Activated T-cell treated with anti-CD3 and anti-CD28 coated beads, Interleukin-2, amount 50 U/mL, for 24 hours (primary cell): ENCODE measurements at places on chromosomes 5 and 9.

DNA sequence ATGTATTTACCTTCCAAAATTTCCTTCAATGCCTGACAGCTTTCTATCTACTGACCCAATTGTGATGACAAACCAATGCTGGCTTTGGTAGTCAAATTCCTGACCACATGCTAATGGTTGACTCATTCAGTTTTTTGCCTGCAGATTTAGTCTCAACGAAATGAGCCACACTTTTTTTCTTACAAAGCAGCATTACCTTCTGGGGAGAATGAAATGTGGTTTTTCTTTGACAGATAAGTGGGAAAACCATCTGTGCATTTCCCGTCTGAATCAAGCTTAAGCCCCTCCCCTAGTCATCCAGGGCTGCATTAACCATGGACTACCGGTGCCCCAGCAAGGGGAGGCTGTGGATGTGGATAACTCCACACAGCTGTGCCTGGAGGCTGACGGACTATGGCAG, 99.6 kb upstream of the TAF11L2 start:
- peaks cover 4% of the 10 kb centered on the region for H3K27me3 ChIP-seq
- no peak overlapping the region for H3K27ac ChIP-seq
- H3K4me3 ChIP-seq: no peak overlapping the region
- no peak for DNase-seq

- no peak for DNase-seq
- no peaks in the 10 kb centered on the region for H3K27me3 ChIP-seq
- H3K36me3 ChIP-seq: no peaks in the 10 kb centered on the region
- no peak overlapping the region for H3K4me3 ChIP-seq
Observed at GRCh38 chr5:135323227-135323626, 75.8 kb downstream of the MACROH2A1 start.

DNA sequence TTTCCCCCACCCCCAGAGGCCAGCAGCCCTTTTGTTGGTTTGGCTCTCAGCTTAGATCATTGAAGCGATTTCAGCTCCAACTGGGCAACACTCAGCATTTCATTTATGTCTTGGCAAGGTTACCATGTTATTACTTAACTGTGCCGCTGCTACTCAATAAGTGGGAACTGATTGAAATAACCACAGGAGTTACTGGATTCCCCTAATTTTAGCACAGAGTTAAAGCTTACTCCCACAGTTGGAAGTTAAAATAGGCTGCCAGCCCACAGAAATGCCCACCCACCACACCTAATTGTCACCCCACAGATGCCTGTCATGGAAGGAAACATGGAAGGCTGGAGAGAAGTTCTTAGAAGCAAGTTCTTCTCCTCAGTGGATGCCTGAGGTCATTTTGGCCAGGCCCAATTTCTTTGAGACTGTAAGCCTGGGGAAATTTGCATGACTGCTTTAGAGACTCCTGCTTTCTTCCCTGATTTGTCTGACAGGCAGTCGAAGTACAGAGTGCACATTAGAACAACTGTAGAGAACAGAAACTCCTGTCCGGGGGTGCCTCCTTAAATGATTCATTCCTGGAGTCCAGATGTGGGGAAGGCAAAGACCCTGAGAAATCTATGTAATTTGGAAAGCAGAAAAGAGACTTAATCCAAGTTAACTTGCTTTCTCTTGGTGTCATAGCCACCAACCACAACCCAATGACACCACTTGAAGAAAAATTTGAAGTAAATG, 370.0 kb downstream of the ZSWIM6 start:
- no peak overlapping the region for H3K27ac ChIP-seq
- H3K36me3 ChIP-seq: no peaks in the 10 kb centered on the region
- no peaks in the 10 kb centered on the region for H3K4me1 ChIP-seq
- DNase-seq: no peak
- no peak overlapping the region for H3K4me3 ChIP-seq
- peaks cover 24% of the 10 kb centered on the region for H3K27me3 ChIP-seq

- H3K4me1 ChIP-seq: peaks cover 24% of the 10 kb centered on the region
- DNase-seq: no peak
- H3K27me3 ChIP-seq: peaks cover 10% of the 10 kb centered on the region
- H3K36me3 ChIP-seq: no peaks in the 10 kb centered on the region
- no peak overlapping the region for H3K4me3 ChIP-seq
Observed at GRCh38 chr5:998246-999031, 10.2 kb upstream of the NKD2 start.

- H3K4me1 ChIP-seq: no peaks in the 10 kb centered on the region
- no peaks in the 10 kb centered on the region for H3K27me3 ChIP-seq
- H3K27ac ChIP-seq: no peak overlapping the region
- H3K4me3 ChIP-seq: no peak overlapping the region
Observed at GRCh38 chr5:19903611-19904010, 84.4 kb downstream of the CDH18 start.

DNA sequence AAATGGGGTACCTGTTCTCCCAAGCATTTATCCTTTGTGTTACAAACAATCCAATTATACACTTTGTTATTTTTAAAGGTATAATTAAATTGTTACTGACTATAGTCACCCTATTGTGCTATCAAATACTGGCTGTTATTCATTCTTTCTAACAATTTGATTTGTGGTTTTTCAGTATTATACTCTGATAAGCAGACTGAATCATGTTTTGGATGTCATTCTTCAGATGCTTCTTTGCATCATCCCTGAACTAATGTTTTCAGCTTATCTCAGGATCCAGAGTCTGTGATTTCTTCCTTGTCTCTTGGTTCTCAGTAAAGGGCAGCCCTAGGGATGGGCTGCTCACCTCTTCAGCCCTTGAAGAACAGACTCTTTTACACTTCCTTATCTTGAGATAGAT, 177.8 kb upstream of the SGCD start:
- H3K27ac ChIP-seq: no peak overlapping the region
- H3K36me3 ChIP-seq: no peaks in the 10 kb centered on the region
- no peaks in the 10 kb centered on the region for H3K4me1 ChIP-seq
- no peak overlapping the region for H3K4me3 ChIP-seq
- no peaks in the 10 kb centered on the region for H3K27me3 ChIP-seq
- DNase-seq: no peak

GRCh38 chr9:95336281-95336680, 18.8 kb upstream of the FANCC start:
- H3K4me3 ChIP-seq: no peak overlapping the region
- no peaks in the 10 kb centered on the region for H3K36me3 ChIP-seq
- no peak overlapping the region for H3K27ac ChIP-seq
- peak; percentile 39 for DNase-seq
- H3K27me3 ChIP-seq: peaks cover 12% of the 10 kb centered on the region

DNA sequence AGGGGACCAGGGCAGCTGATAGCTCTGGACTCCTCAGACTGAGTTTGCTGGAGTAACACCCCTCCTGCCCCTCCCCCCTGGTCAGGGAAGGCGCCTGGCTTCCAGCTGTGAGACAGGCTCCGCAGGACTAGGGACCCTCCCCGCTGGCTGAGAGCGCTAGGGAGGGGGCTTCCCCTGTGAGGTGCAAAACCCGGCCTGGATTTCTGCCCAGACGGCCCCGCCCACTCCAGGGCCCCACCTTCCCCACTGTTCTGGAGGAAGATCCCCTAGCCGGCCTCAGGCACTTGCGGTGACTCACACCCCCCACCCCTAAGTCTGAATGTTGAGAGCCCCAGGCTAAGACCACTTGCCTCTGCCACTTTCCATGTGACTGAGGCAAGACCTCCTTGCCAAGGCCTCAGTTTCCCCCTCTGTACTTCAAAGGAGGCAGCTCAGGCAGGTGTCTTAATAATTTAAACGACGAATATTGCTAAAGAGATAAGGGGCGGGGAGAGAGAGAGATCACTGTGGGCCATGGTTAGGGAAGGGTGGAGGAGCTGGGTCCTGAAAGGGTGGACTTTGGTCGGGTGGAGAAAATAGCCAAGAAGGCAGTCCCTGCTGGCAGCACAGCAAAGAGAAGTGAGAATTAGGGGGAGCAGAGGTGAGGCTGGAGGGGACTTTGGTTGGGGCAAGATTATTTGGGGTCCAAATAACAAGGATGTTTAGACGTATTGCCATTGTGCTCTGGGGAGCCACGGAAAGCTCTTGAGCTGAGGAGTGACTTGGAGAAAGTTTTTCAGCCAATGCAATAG, 1.0 kb upstream of the DAB2IP start:
- no peak overlapping the region for H3K27ac ChIP-seq
- H3K4me3 ChIP-seq: peak overlapping the region; percentile 33
- peaks cover 66% of the 10 kb centered on the region for H3K27me3 ChIP-seq
- no peaks in the 10 kb centered on the region for H3K36me3 ChIP-seq
- DNase-seq: peak; percentile 41

DNA sequence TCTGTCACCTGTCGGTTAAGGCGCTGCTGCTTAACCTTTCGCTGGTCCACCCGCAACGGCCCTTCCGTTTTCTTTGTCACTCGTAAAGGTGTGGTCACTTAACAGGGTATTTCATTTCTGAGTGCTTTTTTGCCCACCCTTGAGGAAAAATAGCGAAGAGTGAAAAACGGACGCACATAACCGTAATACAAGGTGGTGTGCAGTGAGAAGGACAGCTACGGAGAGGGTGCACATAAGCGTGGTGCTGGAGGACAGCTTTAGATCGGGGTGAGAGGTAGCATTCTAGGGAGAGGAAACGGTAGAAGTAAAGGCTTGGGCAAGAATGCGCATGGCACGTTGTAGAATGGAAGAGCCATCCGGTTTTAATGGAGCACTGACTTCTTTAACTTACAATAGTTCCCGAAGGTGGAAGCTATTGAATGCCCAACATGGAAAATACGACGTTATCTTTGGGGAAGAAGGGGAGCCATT, 761 bp downstream of the CCT5 start:
- H3K4me1 ChIP-seq: peaks cover 71% of the 10 kb centered on the region
- peak overlapping the region; percentile 100 for H3K27ac ChIP-seq
- H3K36me3 ChIP-seq: peaks cover 72% of the 10 kb centered on the region
- H3K27me3 ChIP-seq: no peaks in the 10 kb centered on the region
- H3K4me3 ChIP-seq: peak overlapping the region; percentile 90

- no peaks in the 10 kb centered on the region for H3K36me3 ChIP-seq
- peaks cover 9% of the 10 kb centered on the region for H3K4me1 ChIP-seq
- no peak for DNase-seq
- H3K27me3 ChIP-seq: no peaks in the 10 kb centered on the region
Observed at GRCh38 chr9:121954477-121955140, 138.5 kb downstream of the TTLL11 start.

- no peak for DNase-seq
- no peak overlapping the region for H3K27ac ChIP-seq
- H3K4me3 ChIP-seq: no peak overlapping the region
- H3K4me1 ChIP-seq: peaks cover 2% of the 10 kb centered on the region
- H3K36me3 ChIP-seq: no peaks in the 10 kb centered on the region
Observed at GRCh38 chr9:133224762-133225161, 15.7 kb upstream of the OBP2B start.

DNA sequence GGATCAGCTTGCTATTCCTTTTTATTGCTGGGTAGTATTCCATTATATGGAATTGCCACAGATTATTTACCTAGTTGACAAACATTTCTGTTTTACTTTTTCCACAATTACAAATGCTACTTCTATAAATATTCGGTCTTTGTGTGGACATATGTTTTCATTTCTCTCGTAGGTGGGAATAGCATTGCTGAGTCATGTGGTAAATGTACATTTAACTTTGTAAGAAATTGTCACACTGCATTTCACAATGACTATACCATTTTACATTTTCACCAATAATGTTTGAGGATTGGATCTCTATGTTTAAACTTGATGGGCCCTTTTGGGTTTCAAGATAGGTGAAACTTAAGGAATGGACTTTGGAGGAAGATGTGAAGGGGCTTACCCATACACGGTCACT, 19.7 kb downstream of the RAI14 start:
- H3K27ac ChIP-seq: no peak overlapping the region
- no peaks in the 10 kb centered on the region for H3K4me1 ChIP-seq
- no peaks in the 10 kb centered on the region for H3K36me3 ChIP-seq
- H3K4me3 ChIP-seq: no peak overlapping the region
- DNase-seq: no peak
- H3K27me3 ChIP-seq: no peaks in the 10 kb centered on the region

- no peak for DNase-seq
- H3K27me3 ChIP-seq: peaks cover 20% of the 10 kb centered on the region
- H3K4me3 ChIP-seq: no peak overlapping the region
- H3K36me3 ChIP-seq: no peaks in the 10 kb centered on the region
- peaks cover 37% of the 10 kb centered on the region for H3K4me1 ChIP-seq
- no peak overlapping the region for H3K27ac ChIP-seq
Observed at GRCh38 chr5:102749416-102750030, 5.6 kb upstream of the PAM start.

DNA sequence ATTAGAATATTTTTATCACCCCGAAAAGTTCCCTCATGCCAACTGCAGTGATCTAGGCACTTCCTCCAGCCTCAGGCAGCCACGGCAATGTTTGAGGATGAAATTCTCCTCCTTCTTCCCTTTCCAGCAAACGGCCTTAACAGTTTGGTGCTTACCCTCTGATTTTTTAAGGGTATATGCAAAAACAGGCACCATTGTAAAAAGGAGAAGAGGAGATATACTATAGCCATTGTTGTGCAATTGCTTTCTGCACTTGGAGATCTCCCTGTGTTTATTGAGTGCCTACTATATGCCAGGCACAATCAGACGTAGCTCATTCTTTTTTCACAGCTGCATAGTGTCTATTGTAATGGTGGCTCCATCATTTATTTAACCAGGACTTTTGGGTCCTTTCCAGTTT, 29.4 kb downstream of the GSN start:
- no peak overlapping the region for H3K27ac ChIP-seq
- H3K4me3 ChIP-seq: no peak overlapping the region
- peaks cover 14% of the 10 kb centered on the region for H3K4me1 ChIP-seq

GRCh38 chr5:28483327-28484025, 1445.1 kb upstream of the CDH9 start:
- DNase-seq: no peak
- H3K27ac ChIP-seq: no peak overlapping the region
- H3K36me3 ChIP-seq: no peaks in the 10 kb centered on the region
- no peaks in the 10 kb centered on the region for H3K27me3 ChIP-seq
- no peaks in the 10 kb centered on the region for H3K4me1 ChIP-seq

GRCh38 chr5:35131723-35132122, 84.0 kb upstream of the AGXT2 start:
- H3K4me1 ChIP-seq: peaks cover 34% of the 10 kb centered on the region
- peaks cover 90% of the 10 kb centered on the region for H3K27me3 ChIP-seq
- H3K27ac ChIP-seq: no peak overlapping the region
- no peak for DNase-seq
- H3K4me3 ChIP-seq: no peak overlapping the region

DNA sequence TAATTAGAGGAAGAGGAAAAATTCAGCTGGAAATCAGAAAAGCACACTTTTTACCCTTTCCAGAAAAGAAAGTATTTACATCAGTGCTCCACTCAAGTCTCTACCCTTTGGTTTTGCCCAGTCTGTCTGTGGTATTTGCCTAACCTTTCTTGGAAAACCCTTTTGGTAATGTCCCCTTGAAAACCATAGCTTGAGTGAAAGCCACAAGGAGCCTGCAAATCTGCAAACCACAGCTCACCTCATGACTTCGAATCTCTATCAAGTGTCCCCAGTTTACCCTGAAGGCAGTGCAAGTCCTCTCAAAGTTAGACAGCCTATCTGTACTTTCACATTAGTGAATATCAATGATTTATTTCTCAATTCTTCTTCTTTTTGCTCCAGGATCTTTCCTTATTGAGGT, 162.1 kb upstream of the TSLP start:
- no peak overlapping the region for H3K27ac ChIP-seq
- H3K4me1 ChIP-seq: no peaks in the 10 kb centered on the region
- peaks cover 12% of the 10 kb centered on the region for H3K27me3 ChIP-seq
- no peak overlapping the region for H3K4me3 ChIP-seq
- no peaks in the 10 kb centered on the region for H3K36me3 ChIP-seq
- no peak for DNase-seq
